Spinal cord (tissue), 10 donors: ENCODE measurements at places on chromosomes 7 and 10. TPM values are rescaled to one million over a fixed set of nuclear protein-coding genes. Genes with fewer than 3 reads are reported as not detected.

CARD11 gene
- total RNA-seq, result 0.99 TPM

GRCh38 chr10:85976267-85976793 is 390.3 kb downstream of the GRID1 start:
- DNase-seq, result no peak
- no peaks in the 10 kb centered on the region for H3K36me3 ChIP-seq
- H3K27ac ChIP-seq, result no peak overlapping the region

- H3K27ac ChIP-seq, result no peak overlapping the region
- no peaks in the 10 kb centered on the region for H3K36me3 ChIP-seq
- peak; percentile 6 for DNase-seq
- H3K27me3 ChIP-seq, result no peaks in the 10 kb centered on the region
Measured at GRCh38 chr7:88835147-88835728, 39.7 kb upstream of the TEX47 start.

- H3K27ac ChIP-seq, result no peak overlapping the region
- H3K27me3 ChIP-seq, result no peaks in the 10 kb centered on the region
- no peak for DNase-seq
- H3K36me3 ChIP-seq, result no peaks in the 10 kb centered on the region
Measured at GRCh38 chr7:128097211-128097731, 66.0 kb upstream of the LRRC4 start.

DNA sequence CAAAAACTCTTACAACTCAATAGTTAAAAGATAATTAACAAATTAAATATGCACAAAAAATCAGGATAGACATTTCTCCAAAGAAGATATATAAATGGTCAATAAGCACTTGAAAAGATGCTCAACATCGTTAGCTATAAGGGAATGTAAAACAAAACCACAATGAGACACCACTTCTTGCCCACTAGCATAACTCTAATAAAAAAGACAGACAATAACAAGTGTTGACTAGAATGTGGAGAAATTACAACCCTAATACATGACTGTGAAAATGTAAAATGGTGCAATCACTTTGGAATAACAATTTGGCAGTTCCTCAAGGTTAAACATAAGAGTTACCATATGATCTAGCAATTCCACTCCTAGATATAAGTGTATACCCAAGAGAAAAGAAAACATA is 74.3 kb upstream of the PCGF5 start:
- H3K27ac ChIP-seq, result no peak overlapping the region
- no peak overlapping the region for H3K4me3 ChIP-seq

DNA sequence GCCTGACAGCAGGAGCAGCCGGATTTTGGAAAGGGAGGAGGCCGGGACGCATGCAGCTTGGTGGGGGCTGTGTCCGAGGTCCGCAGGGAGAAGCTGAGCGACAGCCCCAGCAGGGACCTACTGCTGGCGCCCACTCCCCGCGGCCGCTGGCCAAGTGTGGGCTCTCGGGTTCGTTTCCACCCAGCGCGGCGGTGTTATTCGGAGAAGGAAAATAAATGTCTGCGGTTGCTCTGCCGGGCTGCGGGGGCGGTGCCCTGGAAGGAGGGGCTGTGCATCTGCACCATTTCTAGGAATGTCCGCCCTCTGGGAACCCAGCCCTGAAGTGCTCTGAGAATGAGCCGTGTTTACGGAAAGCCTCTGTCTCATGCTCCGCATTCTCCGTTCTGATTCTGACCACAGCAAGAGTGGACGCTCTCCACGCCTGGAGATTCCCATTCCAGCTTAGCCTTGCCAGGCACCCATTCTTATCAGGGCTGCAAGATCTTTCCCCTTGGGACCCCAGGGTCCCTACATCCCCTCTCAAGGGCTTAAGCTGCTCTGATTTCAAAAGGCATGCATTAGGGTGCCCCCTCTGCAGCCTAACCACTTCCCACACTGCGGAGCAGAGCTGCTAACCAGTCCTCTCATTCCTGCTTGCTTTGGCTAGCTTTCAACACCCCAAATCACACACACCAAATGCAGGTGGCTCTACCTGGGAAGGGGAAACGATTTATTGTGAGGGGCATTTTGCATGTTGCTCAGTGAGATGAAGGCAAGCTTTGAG is 256.6 kb upstream of the GLI3 start:
- H3K4me1 ChIP-seq, result peaks cover 13% of the 10 kb centered on the region
- H3K4me3 ChIP-seq, result peak overlapping the region; percentile 55
- DNase-seq, result peak; percentile 33
- peak overlapping the region; percentile 44 for H3K27ac ChIP-seq
- H3K27me3 ChIP-seq, result peaks cover 3% of the 10 kb centered on the region
- no peaks in the 10 kb centered on the region for H3K36me3 ChIP-seq

GRCh38 chr7:151566897-151567320 is 47.2 kb upstream of the RHEB start:
- H3K27me3 ChIP-seq, result no peaks in the 10 kb centered on the region
- no peak overlapping the region for H3K4me3 ChIP-seq
- H3K36me3 ChIP-seq, result peaks cover 7% of the 10 kb centered on the region
- no peak for DNase-seq
- H3K27ac ChIP-seq, result no peak overlapping the region

- no peaks in the 10 kb centered on the region for H3K27me3 ChIP-seq
- no peaks in the 10 kb centered on the region for H3K4me1 ChIP-seq
- no peaks in the 10 kb centered on the region for H3K36me3 ChIP-seq
- no peak for DNase-seq
- no peak overlapping the region for H3K27ac ChIP-seq
Measured at GRCh38 chr7:88090240-88090639, 129.6 kb downstream of the SRI start.

DNA sequence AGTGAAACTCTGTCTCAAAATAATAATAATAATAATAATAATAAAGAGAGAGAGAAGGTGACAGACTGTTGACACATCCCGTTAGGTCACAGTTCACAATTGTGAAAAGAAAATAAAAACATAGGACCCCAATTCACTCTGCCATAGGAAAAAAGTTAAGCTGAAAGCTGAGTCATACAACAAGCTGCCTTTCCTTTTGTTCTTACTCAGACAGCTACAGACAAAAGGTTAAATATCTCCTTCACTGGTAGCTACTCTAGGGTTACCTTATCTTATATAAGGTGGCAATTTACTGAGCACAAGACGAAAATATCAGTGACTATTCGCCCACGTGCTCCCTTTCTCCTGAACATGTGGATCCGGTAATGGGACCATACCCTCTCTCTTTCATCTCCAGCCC is 17.5 kb downstream of the TUBAL3 start:
- H3K36me3 ChIP-seq, result no peaks in the 10 kb centered on the region
- no peak overlapping the region for H3K27ac ChIP-seq
- H3K27me3 ChIP-seq, result no peaks in the 10 kb centered on the region
- no peak overlapping the region for H3K4me3 ChIP-seq

- no peak overlapping the region for H3K27ac ChIP-seq
- H3K27me3 ChIP-seq, result no peaks in the 10 kb centered on the region
- H3K36me3 ChIP-seq, result no peaks in the 10 kb centered on the region
- no peak overlapping the region for H3K4me3 ChIP-seq
- no peaks in the 10 kb centered on the region for H3K4me1 ChIP-seq
- DNase-seq, result no peak
Measured at GRCh38 chr7:31444196-31444595, 69.7 kb upstream of the ITPRID1 start.

DNA sequence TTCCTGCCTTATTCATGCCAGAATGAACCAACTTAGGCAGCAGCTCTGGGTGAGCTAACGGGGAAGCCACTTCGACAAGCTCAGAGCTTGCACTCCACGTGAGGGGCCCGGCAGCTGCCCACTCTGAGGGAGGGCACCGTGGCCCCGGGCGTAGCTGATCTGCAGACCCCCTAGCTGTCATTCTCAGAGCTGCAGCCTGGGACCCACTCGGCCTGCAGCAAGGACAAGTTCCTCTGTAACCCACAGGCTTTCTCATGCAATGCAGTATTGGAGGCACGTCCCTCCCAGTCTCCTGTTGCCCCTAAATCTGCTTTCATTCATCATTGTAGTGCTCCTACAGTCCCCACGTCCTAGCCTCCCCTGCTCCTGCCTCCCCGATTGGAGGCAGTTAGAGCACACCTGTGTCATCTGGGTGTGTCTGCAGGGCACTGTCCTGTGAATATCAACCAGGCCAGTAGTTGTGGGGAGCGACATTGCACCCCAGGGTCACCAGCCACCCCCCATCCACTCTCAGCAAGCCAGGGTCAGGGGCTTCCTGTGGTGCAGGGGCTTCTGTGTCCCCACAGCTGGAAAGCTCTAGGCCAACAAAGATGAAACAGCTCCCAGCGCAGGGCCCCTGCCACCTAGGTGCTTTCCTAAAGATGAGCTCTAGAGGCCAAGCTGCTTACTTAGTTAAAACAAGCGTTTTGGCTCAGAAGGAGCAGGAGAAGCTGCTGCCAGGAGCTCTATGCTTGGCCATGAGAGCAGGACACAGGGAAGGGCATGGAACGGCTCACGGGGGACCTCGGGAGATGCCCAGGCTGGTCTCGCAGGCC is 333.6 kb downstream of the ADARB2 start:
- H3K4me1 ChIP-seq, result peaks cover 20% of the 10 kb centered on the region
- H3K36me3 ChIP-seq, result no peaks in the 10 kb centered on the region
- DNase-seq, result no peak
- no peaks in the 10 kb centered on the region for H3K27me3 ChIP-seq
- no peak overlapping the region for H3K4me3 ChIP-seq
- no peak overlapping the region for H3K27ac ChIP-seq

- H3K4me3 ChIP-seq, result no peak overlapping the region
- H3K36me3 ChIP-seq, result no peaks in the 10 kb centered on the region
- DNase-seq, result peak; percentile 70
- H3K27me3 ChIP-seq, result peaks cover 32% of the 10 kb centered on the region
- peaks cover 47% of the 10 kb centered on the region for H3K4me1 ChIP-seq
Measured at GRCh38 chr10:123967626-123968243, 76.1 kb upstream of the CPXM2 start.

PDE1C gene
- 24.0 TPM for total RNA-seq

DNA sequence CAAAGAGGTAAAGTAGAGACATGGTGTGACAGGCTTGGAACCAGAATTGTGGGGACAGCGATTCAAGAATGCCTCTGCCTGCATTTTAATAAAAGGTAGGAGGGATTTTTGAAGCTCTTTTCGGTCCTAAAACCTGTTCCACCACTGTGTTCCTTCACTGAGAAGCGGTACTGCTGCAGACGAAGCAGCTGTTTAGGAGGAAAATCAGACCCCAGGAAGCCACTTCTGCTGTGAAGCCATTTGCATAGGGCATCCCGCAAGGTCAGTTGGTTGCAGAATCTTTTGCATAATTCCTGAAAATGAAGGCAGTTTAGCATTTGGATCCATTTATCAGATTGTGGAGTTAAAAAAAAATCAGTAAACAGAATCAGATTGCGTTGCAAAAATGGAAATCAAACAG is 183.3 kb upstream of the PRKCQ start:
- DNase-seq, result no peak
- H3K27ac ChIP-seq, result no peak overlapping the region
- no peaks in the 10 kb centered on the region for H3K36me3 ChIP-seq
- H3K4me3 ChIP-seq, result no peak overlapping the region
- H3K4me1 ChIP-seq, result no peaks in the 10 kb centered on the region

DNA sequence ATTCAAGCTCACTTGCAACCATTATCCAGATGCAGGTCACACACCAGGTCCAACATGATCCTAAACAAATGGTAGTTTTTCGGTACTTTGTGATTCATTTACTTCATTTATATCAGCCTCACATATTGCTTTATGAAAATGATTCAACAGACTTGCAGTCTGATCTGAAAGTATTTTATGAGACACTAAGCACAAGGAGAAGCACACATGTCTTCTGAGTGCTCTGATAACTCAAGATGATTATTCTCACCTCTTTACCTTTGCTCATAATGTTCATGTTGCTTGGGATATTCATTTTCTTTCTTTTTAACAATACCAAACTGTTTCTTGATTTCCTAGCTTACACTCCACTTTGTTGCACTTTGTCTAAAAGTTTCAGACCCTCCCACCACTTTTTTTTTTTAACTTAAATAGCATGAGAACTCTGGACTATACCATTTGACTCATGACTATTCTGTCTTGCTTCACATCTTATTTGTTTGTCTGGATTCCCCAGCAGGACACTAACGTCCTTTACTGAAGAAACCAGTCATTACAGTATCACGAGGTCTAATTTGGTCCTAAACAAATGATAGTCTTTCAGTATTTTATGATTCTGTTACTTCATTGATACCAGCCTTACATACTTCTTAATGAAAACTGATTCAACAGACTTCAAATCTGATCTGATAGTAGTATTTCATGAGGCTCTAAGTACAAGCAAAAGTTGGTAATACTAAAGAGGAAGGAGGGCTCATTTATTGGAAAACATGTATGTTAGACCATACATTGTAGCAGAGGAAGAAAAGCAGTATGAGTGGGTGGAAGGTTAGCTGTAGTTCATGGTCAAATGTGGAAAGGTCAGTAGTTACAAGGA is 171.8 kb upstream of the AHR start:
- no peaks in the 10 kb centered on the region for H3K27me3 ChIP-seq
- H3K4me1 ChIP-seq, result no peaks in the 10 kb centered on the region
- no peak for DNase-seq
- no peak overlapping the region for H3K4me3 ChIP-seq

- H3K4me3 ChIP-seq, result no peak overlapping the region
- no peaks in the 10 kb centered on the region for H3K36me3 ChIP-seq
- H3K27me3 ChIP-seq, result peaks cover 4% of the 10 kb centered on the region
- no peak overlapping the region for H3K27ac ChIP-seq
Measured at GRCh38 chr7:118009419-118009818, 136.2 kb upstream of the CTTNBP2 start.

GRCh38 chr7:35792472-35792871 is 8.4 kb upstream of the SEPTIN7 start:
- no peaks in the 10 kb centered on the region for H3K36me3 ChIP-seq
- no peak for DNase-seq
- no peaks in the 10 kb centered on the region for H3K27me3 ChIP-seq
- H3K4me3 ChIP-seq, result no peak overlapping the region
- H3K27ac ChIP-seq, result no peak overlapping the region

PLXDC2 gene
- total RNA-seq, result 80.9 TPM

DNA sequence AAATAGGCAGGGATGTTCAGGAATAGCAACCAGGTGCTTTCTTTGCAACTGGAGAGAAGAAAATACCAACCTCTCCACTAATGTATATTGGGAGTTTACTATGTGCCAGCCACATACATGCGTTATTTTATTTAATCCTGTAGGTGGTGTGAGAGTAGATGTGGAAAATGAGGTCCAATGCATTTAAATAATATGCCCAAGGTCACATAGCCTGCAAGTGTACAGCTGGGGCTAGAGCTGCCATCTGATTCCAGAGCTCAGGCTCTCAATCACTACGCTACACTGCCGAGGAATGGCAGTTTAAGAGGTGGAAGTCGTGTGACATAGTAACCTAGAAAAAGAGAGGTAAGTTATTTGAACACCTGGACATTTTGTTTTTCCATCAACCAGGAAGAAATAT is 277.0 kb downstream of the EXOC4 start:
- H3K4me3 ChIP-seq, result no peak overlapping the region
- H3K4me1 ChIP-seq, result no peaks in the 10 kb centered on the region
- no peak overlapping the region for H3K27ac ChIP-seq
- no peaks in the 10 kb centered on the region for H3K36me3 ChIP-seq
- DNase-seq, result no peak
